Aortic smooth muscle cell (primary cell): ENCODE measurements at places on chromosomes 11 and 22. TPM values are rescaled to one million over a fixed set of nuclear protein-coding genes. Genes with fewer than 3 reads are reported as not detected.

The NXPE2 gene
- total RNA-seq = 0.06 and 0.13 TPM in 2 replicates

The OR52L1 gene
- not detected in 2 replicates for total RNA-seq

The TMEM9B gene
- 49.2 and 53.2 TPM in 2 replicates for total RNA-seq

The CFAP68 gene
- total RNA-seq = 13.1 and 13.5 TPM in 2 replicates

The ABCC8 gene
- not detected in 2 replicates for total RNA-seq

The SCGB1C1 gene
- not detected in 2 replicates for total RNA-seq

The NTM gene
- total RNA-seq = 32.1 and 35.0 TPM in 2 replicates

The NXPE4 gene
- not detected in 2 replicates for total RNA-seq

The SCO2 gene
- total RNA-seq = 0.62 and 2.0 TPM in 2 replicates

The MPPED2 gene
- 0.12 and 0.13 TPM in 2 replicates for total RNA-seq

The PIWIL4 gene
- 2.6 and 3.0 TPM in 2 replicates for total RNA-seq
